ENCODE measurements at places on chromosomes 7 and 10.

DNA sequence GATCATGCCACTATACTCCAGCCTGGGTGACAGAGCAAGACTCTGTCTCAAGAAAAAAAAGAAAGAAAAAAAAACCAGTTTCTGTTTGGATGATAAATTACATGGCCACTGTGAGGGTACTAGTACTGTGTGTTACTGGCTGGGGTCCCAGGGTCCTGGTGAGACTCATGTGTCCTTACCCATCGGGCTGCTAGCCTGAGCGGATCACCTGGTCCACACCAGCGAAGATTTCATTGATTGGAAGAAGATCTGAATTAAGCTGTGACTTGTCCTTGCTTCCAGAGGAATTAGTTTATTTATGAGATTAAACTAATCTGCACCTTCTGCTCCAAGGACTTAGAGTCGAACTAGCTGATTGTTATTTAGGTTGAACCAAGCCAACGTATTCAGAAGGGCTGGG, 40.0 kb upstream of the BAMBI start:
- DNase-seq: no peak

- DNase-seq: no peak
Measured at GRCh38 chr7:80154656-80155333, 20.2 kb downstream of the GNAI1 start.

GRCh38 chr7:96088579-96088978, 233.3 kb downstream of the SLC25A13 start:
- no peak for DNase-seq

DNA sequence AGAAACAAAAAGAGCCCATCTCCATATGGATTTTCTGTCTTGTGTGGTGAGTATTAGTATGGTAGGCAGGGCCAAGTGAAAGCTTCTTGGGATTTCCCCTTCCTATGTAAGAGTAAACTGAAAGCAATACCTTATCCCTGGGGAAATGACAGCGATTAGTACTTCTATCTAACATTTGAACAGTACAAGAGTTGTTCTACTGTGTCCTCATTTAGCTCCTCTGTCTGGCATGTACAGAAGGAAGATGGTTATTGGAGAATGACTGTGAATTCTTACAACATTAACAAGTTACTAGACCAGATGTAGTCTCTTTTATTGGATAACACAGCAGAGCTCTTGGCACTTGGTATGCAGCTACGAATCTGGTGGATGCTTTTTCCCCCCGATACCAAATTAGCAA, 17.9 kb upstream of the TRIL start:
- no peak for DNase-seq

DNA sequence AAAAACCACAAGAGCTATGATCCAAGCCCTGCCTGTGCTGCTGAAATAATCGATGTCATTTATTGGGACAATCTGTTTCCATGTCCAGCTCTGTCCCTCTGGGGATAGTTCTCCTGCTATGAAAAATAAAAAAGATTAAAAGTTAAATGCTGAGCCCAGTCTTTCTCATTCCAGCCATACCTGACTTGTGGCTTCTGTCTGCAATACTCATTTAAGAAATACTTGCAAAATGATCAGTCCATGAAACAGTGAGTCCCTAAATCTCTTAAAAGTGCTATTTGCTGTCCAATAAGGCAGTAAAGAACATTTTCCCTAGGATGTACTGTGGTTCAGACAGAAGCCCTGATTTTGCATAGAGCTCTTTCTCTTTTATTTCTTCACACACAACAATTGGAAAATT, 91.7 kb downstream of the SLC16A9 start:
- no peak for DNase-seq

GRCh38 chr7:3294432-3295100, 6.5 kb upstream of the SDK1 start:
- no peak for DNase-seq

DNA sequence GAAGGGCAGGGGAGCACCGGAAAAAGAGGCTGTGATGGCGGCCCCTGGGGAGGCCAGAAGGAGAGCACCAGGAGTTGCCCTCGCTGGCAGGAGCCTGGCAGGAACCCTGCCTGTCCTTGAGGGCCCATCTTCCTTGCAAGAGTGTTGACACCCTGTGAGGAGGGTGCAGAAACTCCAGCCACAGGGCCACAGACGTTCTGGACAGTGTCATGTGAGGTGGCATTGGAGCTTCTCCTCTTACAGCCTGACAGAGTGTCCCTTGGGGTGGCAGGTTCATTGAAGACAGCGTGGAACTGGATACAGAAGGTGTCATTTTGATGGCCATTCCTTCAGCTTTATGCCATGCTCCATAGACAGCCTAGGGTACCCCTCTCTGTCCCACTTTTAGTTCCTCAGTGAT, 54.2 kb downstream of the RBM20 start:
- no peak for DNase-seq

DNA sequence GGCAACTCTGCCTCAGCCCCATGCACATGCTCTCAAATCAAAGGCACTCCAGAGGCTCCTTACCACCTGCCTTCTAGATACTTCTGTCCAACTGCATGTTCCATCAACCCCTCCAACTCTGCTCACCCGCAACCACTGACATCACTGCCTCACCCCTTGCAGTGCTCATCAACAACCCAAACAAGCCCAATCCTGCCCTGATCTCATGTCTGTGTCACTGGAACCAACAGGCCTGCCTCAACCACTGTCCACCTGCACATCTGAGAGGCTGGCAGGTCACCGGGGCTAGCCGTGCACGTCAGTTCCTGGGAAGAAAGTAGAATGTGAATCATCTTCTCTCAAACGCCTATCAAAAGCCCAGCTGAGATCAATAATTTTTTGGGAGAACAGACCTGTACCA, 33.3 kb downstream of the CTBP2 start:
- DNase-seq: no peak

DNA sequence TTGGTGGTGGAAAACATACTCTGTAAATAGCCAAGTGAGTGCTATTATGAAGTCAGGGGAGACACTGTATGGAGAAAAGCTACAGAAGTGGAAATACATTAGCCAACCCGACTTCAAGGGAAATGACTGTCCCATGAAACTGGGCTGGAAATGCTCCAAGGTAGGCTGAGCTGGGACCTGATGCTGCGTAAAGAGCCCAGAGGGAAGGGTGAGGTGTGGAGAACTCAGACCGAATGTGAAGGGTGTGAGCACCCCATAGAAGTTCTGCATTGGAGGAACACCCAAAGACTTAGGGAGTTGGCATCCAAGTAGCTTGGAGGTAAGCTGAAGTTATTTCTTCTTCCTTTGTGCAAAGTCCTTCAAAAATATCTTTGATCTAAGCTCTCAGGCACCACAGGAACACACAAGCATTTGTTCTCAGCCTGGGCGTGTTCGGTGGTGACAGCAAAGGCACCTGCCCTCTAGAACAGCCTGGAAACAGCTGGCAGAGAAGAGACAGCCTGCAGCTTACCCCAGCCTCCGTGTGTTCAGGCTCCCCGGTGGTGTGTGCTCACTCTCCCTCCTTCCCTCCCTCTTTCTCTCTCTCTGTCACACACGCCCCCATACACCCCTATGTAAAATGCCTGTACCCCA, 19.1 kb upstream of the GJD4 start:
- DNase-seq: no peak

- DNase-seq: no peak
Measured at GRCh38 chr7:28988810-28989209, 30.7 kb upstream of the TRIL start.

- no peak for DNase-seq
Measured at GRCh38 chr10:4556527-4556926, 269.5 kb upstream of the AKR1E2 start.

GRCh38 chr7:99805641-99806040, 21.7 kb upstream of the CYP3A4 start:
- no peak for DNase-seq

DNA sequence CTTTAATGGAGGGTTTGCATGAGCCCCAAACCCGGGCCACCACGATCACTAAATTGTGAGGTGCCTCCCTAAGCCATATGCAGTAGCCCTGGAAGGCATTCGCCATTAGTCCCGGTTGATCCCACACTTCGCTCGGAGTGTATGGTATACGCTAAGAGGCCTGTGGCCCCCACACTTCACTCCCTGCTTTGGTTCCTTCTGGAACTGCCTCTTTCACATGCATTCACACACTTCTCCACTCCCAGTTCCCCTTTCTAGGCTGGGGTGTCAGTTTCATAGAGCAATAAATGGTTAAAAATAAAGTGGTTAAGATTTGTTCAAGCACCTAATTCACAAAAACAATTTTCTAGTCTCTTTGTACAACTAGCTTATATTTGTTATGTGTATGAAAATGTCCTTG, 212.1 kb upstream of the KCND2 start:
- DNase-seq: no peak

GRCh38 chr10:77011874-77012811, 625.5 kb downstream of the KCNMA1 start:
- DNase-seq: no peak

DNA sequence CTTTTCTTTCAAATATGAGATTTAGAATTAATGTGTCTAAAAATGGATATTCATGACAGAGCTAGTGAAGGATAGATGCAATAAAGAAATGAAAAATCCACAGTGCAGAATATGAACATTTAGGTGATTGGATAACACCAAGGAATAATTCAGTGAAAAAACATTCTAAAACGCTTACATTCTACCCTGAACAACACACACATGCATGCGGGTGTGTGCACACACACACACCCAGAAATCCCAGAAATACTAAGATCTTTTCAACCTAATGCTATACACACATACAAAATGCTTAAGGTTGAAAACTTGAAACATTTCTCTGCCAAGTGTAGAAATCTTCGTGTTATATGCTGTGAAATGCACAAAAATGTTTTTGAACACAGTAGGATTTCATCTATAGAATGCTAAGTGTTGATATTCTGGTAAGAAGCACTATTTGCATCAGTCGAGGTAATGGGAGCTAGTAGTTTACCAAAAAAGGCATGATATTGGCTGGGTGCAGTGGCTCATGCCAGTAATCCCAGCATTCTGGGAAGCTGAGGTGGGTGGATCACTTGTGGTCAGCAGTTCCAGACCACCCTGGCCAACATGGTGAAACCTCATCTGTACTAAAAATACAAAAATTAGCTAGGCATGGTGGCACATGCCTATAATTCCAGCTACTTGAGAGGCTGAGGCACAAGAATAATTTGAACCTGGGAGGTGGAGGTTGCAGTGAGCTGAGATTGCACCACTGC, 600.6 kb downstream of the PHTF2 start:
- no peak for DNase-seq

GRCh38 chr7:155470686-155471638, 13.0 kb downstream of the EN2 start:
- peak; percentile 7 for DNase-seq

DNA sequence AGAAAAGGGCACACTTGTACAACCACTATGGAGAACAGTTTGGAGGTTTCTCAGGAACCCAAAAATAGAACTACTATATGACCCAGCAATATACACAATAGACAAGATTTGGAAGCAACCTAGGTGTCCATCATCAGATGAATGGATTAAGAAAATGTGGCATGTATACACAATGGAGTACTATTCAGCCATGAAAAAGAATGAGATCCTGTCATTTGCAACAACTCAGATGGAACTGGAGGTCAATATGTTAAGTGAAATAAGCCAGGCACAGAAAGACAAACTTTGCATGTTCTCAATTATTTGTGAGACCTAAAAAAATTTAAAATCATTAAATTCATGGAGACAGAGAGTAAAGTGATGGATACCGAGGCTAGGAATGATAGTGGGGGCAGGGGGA, 118.8 kb downstream of the ZNF467 start:
- DNase-seq: no peak

- DNase-seq: no peak
Measured at GRCh38 chr10:132984801-132985545, 42.6 kb upstream of the CFAP46 start.

GRCh38 chr10:58734116-58734515, 221.4 kb downstream of the BICC1 start:
- no peak for DNase-seq

GRCh38 chr7:87047-87446, 105.3 kb upstream of the FAM20C start:
- DNase-seq: no peak

DNA sequence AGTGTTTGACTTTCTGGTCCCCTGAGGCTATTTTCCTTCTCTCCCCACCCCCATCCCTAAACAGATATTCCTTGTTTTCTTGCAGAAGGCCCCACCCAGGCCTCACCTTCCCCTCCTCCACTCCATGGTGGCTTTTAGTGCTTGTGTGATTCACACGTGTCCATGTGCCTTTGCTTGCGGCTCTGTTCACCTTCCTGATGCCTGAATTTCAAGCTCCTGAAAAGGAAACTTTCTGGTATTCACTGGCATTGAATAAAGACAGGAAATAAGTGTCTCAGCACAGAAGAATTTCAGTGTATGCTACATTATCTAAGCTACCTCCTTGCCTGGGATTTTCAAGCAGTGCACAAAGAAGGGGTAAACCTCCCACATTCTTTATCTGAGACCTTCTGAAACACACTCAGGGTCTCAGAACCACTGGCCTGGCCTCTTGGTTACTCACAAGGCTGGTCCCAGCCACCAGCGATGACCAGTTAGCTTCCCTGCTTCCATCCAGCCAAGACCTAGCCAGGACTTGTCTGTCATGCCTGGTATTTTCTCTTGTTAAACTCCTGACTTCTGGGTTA, 17.2 kb upstream of the UBE2H start:
- DNase-seq: no peak

DNA sequence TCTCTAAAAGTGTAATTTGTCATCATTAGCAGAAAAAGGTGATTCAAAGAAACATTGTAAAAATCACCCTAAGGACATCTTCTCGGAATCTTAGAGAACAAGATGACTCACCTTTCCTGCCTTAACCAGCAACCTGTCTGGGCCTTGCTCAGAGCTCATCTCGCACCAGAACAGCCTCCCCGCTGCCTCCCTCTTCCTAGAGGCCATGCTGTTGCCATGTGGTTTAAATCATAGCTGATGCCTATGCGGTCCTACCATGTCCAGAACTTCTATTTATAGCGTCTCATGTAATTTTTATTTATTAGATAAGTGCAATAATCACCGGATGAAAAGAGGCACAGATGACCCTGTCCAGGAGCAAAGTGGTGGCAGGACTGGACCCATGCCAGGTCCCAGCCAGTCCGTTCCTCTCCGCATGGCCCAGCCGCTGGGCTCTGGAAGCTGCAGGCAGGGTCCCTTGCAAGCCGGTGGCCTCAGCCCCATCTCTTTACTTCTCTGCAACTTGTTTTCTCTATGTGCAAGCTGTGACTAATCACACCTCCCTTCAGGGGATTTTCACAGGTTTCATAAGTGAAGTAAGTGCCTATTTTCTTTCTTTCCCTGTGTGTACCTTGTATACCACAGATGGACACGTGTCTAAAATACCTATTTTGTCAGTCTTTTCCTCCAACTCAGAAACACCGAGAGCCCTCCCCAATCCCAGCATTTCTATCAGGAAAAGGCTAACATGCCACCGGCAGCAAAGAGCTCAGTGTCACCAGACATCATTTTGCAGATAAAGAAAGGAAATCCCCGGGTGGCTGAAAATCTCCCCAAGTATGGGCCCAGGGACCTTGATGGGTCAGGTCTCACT, 27.1 kb downstream of the KLF6 start:
- DNase-seq: no peak

- DNase-seq: no peak
Measured at GRCh38 chr10:24449769-24450310, 240.9 kb downstream of the KIAA1217 start.
